H1 (cell line): ENCODE measurements at places on chromosomes 1 and 21.

GRCh38 chr1:245213066-245213831 lies 58.5 kb downstream of the KIF26B start:
- DNase-seq, result no peak

- DNase-seq, result no peak
Measured at GRCh38 chr1:119004129-119004527, 16.0 kb upstream of the TBX15 start.

- DNase-seq, result peak; percentile 69
Measured at GRCh38 chr1:67749263-67749843, 64.4 kb downstream of the GADD45A start.

GRCh38 chr1:184461321-184461720 lies 74.5 kb downstream of the C1orf21 start:
- no peak for DNase-seq

- DNase-seq, result no peak
Measured at GRCh38 chr1:228753287-228753686, 18.0 kb downstream of the RHOU start.

- DNase-seq, result no peak
Measured at GRCh38 chr1:237340892-237341291, 298.9 kb downstream of the RYR2 start.

DNA sequence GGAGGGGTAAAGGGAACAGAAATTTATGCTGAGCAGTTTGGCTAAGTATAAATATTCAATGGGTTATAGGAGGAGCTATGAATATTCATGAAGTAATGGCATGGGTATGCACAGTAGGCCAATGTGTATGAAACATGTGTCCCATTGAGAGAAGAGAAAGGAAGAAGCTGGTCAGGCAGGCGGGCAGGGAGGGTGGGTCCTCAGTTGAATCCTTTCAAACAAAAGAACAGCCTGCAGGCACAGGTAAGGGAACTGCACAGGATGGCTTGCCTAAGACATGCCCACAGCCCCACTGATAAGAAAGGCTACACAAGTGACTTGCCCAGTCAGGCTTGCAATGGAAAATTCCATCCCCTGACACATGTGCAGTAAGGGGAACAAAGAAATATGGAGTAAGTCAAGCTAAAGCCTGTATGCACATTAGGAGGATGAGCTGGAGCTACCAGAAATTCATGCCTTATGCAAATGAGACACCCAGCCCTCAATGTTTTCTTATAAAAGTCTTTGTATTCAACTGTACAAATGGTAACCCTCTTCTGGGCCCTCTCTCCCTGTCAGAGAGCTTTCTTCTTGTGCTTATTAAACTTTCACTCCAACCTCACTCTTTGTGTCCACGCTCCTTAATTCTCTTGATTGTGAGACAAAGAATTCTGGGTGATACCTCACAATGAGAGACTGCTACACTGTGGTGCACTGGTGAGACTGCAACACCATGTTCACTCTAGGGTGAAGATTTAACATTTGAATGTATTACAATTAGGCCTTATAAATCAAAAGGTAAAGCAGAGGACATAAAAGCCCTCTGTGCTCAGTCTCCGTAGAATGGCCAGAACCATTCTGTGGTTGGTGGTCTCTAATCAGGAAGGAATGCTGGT lies 96.5 kb downstream of the ATP1B1 start:
- no peak for DNase-seq

GRCh38 chr1:211336161-211336560 lies 9.5 kb downstream of the TRAF5 start:
- no peak for DNase-seq

GRCh38 chr1:70290218-70290617 lies 64.3 kb downstream of the ANKRD13C start:
- DNase-seq, result no peak

- no peak for DNase-seq
Measured at GRCh38 chr1:14968251-14968851, 185.2 kb upstream of the TMEM51 start.

DNA sequence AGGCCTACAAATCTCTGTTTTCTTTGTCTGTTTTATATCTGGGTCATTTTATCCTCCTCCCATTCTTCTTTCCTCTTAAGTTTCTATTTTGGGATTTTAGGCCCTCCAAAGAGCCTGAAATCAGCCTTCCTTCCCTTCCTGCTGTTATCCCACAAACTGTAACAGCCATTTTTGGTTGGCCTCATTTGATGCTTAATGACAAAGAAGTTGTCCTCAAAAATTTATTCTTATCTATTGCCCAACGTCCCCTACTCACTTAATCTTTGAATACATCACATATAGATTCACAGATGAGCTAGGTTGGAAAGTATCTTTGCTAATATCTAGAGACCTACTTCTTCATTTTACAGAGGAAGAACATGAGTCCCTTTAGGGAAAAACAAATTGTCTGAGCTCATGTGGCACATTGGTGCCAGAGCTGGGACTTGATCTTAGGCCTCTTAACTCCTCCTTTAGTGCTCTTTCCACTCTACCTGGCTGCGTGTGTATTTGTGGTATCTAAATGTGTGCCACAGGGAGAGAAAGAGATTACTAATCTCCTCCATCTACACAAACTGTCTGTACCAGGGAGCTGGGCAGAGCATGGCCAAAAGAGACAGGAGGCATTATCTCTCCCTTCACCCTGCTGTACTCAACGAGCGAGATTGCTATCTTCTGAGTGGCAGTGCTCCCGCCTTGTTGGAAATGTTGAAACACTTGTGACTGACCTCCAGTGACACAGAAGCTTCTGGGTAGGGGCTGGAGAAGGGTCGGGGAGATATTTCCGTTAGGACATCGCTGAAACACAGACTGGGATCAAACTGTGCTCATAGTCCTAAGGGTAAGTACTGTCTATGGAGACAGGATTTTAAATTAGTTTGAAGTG lies 30.1 kb downstream of the RHEX start:
- no peak for DNase-seq
